RPMI7951 (cell line): ENCODE measurements at places on chromosomes 16 and 17. TPM values are rescaled to one million over a fixed set of nuclear protein-coding genes. Genes with fewer than 3 reads are reported as not detected.
A peak's percentile ranks its signal among the peaks of the same experiment; 100 is the strongest.

DNA sequence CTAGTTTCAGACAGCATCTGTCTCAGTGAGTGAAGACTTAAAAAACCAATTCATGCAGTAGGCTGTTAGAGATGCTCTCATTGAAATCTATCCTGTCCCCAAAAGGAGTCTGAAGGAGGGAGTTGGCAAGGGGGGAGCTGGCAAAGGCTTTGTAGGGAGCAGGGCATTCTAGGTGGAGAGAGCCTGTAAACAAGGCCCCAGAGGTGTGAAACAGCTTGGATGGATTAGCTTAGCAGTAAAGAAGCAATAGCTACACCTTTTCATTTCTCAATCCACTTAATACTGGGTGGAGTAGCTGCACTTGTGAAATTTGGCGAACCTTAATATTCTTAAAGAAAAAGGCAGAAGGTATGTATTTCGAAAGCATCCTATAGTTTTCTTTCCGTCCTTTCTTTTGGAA is 61.8 kb downstream of the KSR1 start:
- DNase-seq: no peak

FBF1 gene
- total RNA-seq: 6.0 and 8.0 TPM in 2 replicates

DRC7 gene
- total RNA-seq: not detected in 2 replicates

- no peak for DNase-seq
Observed at GRCh38 chr17:61175298-61176142, 224.1 kb upstream of the TBX2 start.

RPH3AL gene
- total RNA-seq: 0.78 and 1.2 TPM in 2 replicates

DNA sequence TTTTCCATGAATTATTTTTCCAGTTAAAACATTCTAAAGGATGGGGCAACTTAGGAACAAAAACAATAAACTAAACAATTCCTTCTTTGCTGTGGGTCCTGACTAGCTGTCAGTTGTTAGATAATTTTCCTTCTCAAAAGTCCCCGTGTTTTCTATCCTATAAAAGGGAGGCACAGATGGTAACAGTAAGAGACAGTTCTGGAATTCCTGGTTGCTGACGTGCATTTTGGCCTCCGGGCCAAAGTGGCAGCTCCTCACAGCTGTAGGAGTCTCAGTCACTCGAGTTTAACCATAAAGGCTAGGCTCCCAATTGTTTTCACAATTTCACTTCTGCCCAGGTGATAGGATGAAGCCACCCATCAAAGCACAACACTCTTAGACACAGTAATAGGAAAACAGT is 77.0 kb upstream of the ZNF423 start:
- DNase-seq: peak; percentile 68

DNA sequence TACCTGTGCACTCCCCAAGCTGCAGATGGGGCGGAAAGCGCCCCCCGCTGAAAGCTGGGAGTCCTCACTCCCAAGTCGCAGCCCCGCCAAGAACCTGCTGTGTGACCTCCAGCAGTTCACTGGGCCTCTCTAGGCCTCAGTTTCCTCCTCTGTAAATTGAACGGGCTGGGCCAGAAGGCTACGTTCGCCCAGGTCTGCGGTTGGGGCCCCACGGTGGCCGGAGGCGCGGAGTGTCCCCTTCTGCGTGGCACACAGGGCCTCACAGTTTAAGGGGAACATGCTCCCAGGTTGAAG is 628 bp downstream of the GALK1 start:
- DNase-seq: no peak

ADAM11 gene
- total RNA-seq: 0.10 and 0.12 TPM in 2 replicates

- DNase-seq: peak; percentile 38
Observed at GRCh38 chr16:21101631-21102420, 48.8 kb downstream of the DNAH3 start.

DNA sequence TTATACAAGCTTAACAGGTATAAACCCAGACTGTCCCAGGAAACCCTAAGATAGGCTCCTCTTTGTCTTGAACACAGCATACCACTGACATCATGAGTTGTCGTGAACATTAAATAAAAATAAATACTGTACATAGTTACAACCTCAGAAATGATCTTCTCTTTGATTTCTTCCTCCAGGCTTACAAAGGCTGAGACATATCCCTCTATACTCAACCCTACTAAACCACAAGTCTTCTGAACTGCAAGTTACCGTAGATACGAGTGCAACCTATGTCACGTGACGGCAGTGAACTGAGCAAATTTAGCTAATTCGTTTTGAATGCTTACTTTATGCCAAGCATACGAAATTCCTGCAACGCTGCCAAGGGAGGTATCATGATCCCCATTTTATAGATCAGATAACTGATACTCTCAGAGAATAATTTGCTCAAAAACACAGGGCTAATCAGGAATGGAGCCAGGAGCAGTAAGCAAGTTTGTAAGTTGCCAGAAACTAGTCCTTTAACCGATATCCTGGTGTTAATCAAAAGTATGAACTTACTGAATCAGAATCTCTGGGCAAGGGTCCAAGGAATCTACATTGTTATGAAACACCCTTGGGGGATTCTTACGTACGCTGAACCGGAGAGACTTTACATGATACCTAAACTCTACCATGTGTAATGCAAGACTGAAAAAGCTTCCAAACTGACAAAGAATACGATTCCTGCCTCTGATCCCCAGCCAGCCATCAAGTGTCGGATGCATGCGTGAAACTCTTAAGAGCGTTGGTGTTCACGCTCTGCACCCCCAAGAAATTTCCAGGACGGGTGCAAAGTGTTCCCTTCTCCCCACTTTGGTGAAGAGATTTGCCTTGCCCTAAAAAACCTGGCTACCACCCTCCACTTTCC is 106.2 kb downstream of the XYLT1 start:
- DNase-seq: peak; percentile 87

NPIPA2 gene
- total RNA-seq: 0.29 and 4.3 TPM in 2 replicates

GRCh38 chr17:76345377-76345974 is 8.2 kb downstream of the PRPSAP1 start:
- no peak for DNase-seq

GRCh38 chr17:78959803-78960202 is 19.9 kb downstream of the LGALS3BP start:
- no peak for DNase-seq

DNA sequence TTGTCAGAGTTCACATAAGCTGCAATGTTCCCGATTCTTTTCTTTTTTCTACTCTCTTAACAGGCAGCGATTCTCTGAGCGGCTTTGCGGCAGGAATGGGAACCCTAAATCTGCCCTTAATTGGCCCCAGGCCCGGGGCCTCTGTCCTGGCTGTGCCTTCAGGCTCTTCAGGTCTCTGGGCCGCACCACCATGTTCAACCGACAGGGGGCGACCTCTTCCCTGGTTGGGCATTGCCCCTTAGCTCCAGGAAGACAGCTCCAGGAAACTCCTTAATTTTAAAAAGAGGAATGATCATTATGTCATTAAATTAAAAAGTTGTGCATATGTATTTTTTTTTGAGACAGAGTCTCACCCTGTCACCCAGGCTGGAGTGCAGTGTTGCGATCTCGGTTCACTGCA is 20.3 kb downstream of the CACNG5 start:
- no peak for DNase-seq

DNA sequence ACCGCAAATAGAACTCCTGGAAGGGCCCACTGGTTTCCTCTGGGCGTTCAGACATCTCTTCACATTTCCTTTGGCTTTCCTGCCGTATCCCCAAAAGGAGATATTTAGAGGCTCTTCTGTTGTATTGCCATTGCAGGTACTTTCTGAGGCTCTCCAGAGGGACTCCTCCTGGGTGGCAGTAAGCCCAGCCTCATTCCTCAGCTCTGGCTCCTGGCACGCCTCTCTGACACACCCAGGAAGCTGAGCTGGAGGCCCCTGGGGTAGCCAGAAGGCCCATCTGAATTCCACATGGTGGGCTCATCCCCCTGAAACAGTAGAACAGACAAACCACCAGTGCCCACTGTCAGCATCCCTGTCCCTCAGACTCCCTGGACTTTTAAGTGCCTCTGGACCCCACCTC is 206.7 kb downstream of the PARN start:
- no peak for DNase-seq

GRCh38 chr17:39096508-39097149 is 54.8 kb downstream of the PLXDC1 start:
- DNase-seq: no peak

GRCh38 chr16:24352746-24353145 is 96.6 kb downstream of the CACNG3 start:
- no peak for DNase-seq

PRCD gene
- under 0.01 and 0.48 TPM in 2 replicates for total RNA-seq

- no peak for DNase-seq
Observed at GRCh38 chr17:76670020-76670717, 26.6 kb upstream of the ST6GALNAC1 start.

DNA sequence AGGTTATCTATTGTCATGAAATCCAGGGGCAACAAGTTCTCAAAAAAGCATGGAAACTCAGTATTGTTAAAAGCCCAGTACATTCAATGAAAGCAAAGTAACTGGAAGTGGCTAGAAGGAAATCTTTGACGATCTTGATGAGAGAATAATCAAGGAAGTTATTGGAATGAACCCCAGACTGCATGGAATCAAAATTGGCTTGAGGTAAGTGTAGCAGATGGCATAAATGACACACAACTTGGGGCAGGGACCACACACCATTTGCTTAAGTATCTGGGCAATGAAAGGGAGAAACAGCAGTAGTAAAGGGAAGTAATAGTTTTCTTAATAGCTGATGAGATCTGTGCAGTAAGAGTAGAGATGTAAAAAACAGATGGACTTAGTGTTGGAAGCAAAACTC is 238.0 kb downstream of the HS3ST3A1 start:
- no peak for DNase-seq

- no peak for DNase-seq
Observed at GRCh38 chr16:54152362-54153239, 134.0 kb downstream of the IRX3 start.

DNA sequence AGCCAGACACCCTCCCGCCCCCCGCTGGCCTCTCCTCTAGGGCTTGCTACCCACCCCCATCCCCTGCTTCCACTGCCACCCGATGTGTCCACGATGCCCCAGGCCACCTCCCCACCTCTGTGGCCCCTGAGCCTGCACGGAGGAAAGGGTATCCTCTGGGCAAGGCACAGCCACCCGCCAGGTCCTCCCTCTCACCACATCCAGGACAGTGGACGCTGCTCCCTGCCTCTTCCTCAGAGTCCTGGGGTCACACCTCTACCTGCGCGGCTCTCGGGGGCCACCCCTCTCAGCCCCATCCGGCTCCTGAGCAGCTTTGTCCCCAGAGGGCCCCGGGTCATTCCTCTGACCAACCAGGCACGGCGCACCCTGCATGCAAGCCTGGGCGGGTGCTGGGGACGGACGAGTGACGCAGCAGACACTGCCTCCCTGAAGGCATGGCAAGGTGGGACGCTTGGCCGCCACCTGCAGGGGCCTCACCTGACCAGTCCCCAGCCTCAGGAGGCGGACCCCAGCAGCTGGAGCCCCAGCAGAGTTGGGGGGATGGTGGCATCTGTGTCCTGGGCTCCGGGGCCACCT is 24.8 kb downstream of the FLYWCH1 start:
- no peak for DNase-seq
